Cardiac muscle cell (in vitro differentiated cells and primary cell): ENCODE measurements at places on chromosomes 11 and 22. TPM values are rescaled to one million over a fixed set of nuclear protein-coding genes. Genes with fewer than 3 reads are reported as not detected.

GRCh38 chr11:110298301-110298765 is 1.9 kb upstream of the RDX start:
- no peak for DNase-seq

PRR33 gene
- total RNA-seq, result not detected in 2 replicates

GRCh38 chr11:119108146-119108856 is 1.2 kb downstream of the C2CD2L start:
- no peak for DNase-seq

DNA sequence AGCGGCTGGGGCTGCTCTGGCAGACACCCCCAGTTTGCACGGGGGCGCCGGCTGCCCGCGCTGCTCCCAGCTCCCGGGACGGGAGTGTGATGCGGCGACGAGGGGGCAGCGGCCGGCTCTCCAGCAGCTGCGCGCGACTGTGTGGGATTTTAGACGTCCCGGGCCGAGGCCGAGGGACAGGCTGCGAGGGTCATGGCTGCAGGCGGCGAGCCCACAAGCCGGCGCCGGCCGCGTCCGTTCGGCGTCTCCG is 159 bp downstream of the FZD4 start:
- DNase-seq, result no peak

GRCh38 chr11:92702805-92703448 is 266.5 kb upstream of the MTNR1B start:
- no peak for DNase-seq

- peak; percentile 87 for DNase-seq
Measured at GRCh38 chr11:114059278-114059983, at the start of gene ZBTB16. ZBTB16 (plus strand) TSS chr11:114059711; CDS start chr11:114063301, 3,590 bp downstream.

- no peak for DNase-seq
Measured at GRCh38 chr22:43310798-43311197, 32.4 kb downstream of the SCUBE1 start.

DNA sequence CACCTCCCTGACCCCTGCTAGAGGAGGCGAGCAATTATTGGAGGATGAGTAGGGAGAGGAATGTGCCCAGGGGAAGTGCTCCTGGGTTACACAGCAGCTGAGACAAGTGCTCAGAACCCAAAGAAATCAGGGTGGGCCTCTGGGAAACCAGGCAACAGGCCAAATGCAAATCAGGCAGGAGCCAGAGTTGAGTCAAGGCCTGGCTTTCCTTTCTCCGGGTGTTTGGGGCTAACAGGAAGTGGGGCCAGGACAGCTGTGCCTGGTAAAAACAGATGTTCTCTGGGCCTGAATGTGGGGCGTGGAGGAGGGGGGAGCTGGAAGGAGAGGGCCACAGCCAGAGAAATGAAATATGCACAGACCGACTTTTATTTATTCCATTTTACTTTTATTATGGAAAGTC is 22.0 kb downstream of the MFNG start:
- no peak for DNase-seq
